PC-3 (cell line): ENCODE measurements at places on chromosomes 4 and X. TPM values are rescaled to one million over a fixed set of nuclear protein-coding genes. Genes with fewer than 3 reads are reported as not detected.

Gene POU3F4
- total RNA-seq, result not detected in 2 replicates

Gene MSX1
- total RNA-seq, result 7.5 and 10.4 TPM in 2 replicates

Gene IL2RG
- total RNA-seq, result not detected in 2 replicates

Gene TNMD
- total RNA-seq, result not detected in 2 replicates

Gene CT45A5
- total RNA-seq, result not detected in 2 replicates

Gene MAGEA3
- total RNA-seq, result 2.5 and 3.0 TPM in 2 replicates

Gene ARSJ
- 16.4 and 19.1 TPM in 2 replicates for total RNA-seq

Gene PDCL2
- not detected in 2 replicates for total RNA-seq

Gene PDZD4
- total RNA-seq, result 0.26 and 0.63 TPM in 2 replicates

Gene FRG2
- 0.47 and 0.86 TPM in 2 replicates for total RNA-seq

Gene CT45A1
- total RNA-seq, result not detected in 2 replicates

Gene FAAH2
- 1.6 and 4.5 TPM in 2 replicates for total RNA-seq

Gene CSN1S1
- not detected in 2 replicates for total RNA-seq

Gene TCEAL6
- not detected in 2 replicates for total RNA-seq
